ENCODE measurements at places on chromosomes 4 and X.

DNA sequence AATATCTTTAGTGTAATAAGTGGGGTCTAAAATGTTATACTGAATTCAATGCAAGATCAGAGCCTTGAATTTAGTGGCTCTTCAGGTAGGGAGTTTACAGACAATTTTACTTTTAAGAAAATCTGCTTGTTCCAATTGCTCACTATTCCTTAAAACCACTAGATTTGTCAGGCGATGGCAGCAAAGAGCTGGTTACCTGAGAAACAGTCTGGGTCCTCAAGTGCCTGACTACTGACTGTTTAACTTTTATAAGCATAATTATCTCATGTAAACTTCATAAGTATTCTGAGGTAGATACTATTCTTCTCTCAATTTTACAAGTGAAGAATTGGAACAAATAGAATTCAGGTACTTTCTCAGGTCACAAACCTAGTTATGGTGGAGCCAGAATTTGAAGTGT is 84.3 kb downstream of the RRAGB start:
- DNase-seq = no peak

- no peak for DNase-seq
These were observed 200.7 kb downstream of the CRLF2 start for GRCh38 chrX:1011691-1012283.

GRCh38 chr4:15910155-15910940 is 28.2 kb downstream of the FGFBP1 start:
- DNase-seq = no peak

DNA sequence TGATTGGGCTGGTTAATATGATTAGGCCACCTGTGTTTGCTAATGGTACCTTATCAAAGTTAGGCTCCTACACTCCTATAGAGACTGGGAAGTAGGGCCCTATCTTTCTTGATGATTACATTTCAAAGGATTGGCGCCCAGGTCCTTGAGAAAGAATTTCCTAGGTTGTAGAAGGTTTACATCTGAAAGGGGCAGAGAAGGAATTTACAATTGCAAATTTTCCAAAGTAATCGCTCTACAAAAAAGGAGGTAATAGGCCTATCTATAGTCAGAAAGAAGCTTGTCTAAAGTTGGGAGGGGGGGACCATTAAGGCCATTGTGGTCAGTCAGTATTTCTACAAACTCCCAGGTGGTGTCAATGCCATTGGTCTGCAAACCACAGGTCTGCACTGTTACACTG is 638.4 kb downstream of the IL1RAPL1 start:
- DNase-seq = no peak

DNA sequence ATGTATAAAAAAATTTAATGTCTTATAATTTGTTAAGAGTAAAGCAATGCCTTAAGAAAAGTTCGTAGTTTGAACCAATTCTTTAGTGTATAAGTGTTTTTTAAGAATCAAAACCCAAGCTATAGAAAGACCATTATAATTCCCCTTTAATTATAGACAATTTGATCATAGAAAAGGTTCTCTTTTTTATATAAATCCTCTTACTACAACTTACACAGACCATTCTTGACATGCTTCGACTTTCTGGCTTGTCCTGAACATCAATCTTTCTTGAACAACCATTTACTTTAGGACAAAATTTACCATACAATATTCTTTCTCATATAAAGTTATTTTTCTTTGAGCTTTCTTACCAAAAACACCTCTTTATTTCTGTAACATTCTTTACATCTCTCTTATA is 330.5 kb upstream of the SPANXN1 start:
- DNase-seq = no peak

- no peak for DNase-seq
These were observed 5.7 kb downstream of the BMPR1B start for GRCh38 chr4:94763500-94763899.

- DNase-seq = no peak
These were observed 227.6 kb upstream of the HDX start for GRCh38 chrX:84729809-84730208.

DNA sequence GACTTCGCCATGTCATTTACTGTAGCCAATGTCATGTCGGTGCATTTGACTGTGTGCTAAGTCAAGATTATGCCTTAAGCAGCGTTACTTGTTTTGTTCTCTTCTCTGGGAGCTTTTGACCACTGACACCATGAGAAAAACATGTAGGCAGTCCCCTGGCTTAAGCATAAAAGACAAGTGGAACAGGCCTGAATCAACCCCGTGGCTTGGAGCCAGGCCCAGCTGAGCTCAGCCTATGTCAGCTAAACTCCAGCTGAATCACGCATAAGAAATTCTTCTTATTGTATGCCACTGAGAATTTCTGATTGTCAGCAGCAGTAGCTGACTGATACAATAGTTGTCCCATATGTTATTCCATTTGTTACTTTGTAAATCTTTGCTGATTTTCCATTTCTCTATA is 261.9 kb downstream of the CBLL2 start:
- DNase-seq = peak; percentile 50

DNA sequence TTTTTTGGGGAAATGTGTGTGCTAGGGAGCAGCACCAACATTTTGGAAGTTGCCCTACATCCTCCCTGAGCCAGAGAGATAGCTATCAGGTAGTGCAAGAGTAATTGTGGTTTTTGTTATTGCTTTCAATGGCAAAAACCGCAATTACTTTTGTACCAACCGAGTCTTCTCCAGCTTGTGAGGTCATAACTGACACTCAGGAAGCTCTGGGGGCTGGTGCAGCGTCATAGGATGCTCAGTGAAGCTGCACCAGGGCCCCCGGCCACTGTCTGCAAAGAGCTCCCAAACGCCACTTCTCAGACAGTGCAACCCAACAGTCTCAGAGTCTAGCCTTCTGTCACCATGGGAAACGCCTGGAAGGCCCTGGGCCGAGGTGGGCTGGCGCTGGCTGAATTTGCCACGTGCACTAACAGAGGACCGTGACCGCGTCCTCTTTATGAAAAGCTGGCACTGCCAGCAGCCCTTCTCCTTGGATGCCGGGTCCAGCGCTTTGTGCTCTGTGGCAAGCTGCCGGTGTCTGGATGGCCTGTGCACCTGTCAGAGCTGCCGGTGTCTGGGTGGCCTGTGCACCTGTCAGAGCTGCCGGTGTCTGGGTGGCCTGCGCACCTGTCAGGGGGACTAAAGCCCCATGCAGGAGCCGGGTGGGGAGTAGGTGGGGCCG is 19.4 kb downstream of the SH3TC1 start:
- DNase-seq = no peak

DNA sequence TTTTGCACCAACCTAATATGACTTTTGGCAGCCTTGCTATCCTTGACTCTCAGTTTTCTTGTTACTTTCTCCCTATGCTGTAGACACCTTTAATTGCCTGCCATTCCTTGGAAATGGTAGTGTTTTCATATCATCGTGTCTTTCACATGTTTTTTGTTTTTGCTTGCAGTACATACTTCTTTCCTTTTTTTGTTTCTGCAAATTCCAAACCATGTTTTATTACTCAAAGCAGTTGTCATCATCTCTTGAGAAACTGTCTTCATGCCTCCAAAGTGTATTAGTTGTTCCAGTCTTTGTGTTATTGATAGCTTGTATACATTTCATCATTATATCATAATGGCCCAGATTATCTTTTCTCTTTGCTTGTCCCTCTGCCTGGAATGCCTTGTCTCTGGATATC is 57.1 kb downstream of the PDLIM5 start:
- no peak for DNase-seq

GRCh38 chr4:108881190-108881589 is 118.3 kb upstream of the ETNPPL start:
- peak; percentile 53 for DNase-seq

GRCh38 chr4:184460499-184461285 is 13.7 kb downstream of the IRF2 start:
- DNase-seq = no peak

- peak; percentile 34 for DNase-seq
These were observed 12.5 kb downstream of the HPF1 start for GRCh38 chr4:169745291-169745690.

- no peak for DNase-seq
These were observed 2.2 kb downstream of the MSANTD1 start for GRCh38 chr4:3250956-3251690.

- DNase-seq = peak; percentile 19
These were observed 926 bp downstream of the NDP start for GRCh38 chrX:43971966-43972961.

DNA sequence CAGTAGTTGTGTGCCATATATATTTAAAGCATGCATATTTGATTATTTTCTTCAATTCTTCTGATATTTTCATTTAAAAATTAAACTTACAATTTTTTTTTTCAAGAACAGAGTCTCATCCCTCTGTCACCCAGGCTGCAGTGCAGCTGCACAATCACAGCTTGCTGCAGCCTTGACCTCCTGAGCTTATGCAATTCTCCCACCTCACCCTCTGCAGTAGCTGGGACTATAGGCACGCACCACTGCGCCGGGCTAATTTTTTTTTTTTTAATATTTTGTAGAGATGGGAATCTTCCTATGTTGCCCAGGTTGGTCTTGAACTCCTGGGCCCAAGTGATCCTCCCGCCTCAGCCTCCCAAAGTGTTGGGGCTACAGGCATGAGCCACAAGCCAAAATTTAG is 5.8 kb upstream of the DCLK2 start:
- no peak for DNase-seq

- no peak for DNase-seq
These were observed 346.2 kb downstream of the ARHGAP10 start for GRCh38 chr4:148078061-148078460.

DNA sequence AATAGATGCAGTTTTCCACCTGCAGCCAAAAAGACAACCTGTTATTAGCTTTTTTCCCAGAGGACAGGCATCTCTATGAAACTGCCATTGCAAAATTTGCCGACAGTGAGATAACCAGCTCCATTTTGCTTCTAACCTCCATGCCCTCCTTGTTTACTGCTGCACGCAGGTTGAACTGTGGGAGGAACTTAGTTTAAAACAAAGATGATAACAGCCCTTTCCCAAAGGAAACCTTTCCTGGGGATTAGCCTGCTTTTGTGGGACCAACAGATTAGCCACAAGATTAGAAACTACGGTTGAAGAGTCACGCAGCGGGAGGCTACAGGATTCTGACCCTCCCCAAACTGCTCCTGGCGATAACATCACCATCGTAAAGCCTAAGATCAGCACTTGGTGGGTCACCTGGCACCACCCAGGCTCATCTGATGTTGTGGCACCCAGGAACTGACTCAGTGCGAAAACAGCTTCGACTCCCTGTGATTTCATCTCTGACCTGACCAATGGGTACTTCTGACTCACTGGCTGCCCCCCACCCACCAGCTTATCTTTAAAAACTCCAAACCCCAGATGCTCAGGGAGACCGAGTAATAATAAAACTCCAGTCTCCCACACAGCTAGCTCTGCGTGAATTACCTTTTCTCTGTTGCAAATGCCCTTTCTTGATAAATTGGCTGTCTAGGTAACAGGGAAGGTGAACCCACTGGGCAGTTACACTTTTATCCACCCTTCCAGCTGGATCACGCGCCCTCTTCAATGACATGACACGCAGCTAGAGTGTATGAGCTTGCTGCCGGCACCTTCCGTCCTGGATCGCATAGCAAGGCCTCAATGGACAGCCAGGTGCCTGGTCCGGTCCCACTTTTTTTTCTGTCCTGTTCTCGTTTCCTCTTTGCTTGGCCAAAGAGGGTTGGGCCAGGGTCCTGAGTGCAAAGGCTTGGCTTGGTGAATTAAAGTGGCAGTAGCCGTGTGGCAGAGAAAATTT is 27.2 kb downstream of the NOP14 start:
- peak; percentile 4 for DNase-seq

- no peak for DNase-seq
These were observed 27.7 kb upstream of the GPC3 start for GRCh38 chrX:134013092-134013497.

GRCh38 chrX:20665481-20665880 is 398.8 kb upstream of the RPS6KA3 start:
- no peak for DNase-seq

DNA sequence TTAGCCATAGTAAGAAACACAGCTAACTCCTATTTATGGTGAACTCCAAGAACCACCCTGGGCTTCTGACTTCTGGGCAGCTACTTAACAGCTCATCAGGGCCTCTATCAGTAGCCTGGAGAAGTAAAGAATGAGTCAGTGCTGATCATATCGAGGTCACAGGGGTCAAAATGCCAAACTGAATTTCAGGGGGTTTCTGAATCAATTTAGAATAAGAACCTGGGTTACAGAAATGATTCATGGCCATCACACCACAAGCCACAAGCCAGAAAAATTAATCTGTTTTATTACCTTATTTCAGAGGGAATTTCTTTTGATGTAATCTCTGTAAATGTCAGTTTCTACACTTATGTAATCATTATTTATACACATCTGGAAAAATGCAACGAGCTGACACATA is 64.4 kb downstream of the CHST7 start:
- DNase-seq = no peak

DNA sequence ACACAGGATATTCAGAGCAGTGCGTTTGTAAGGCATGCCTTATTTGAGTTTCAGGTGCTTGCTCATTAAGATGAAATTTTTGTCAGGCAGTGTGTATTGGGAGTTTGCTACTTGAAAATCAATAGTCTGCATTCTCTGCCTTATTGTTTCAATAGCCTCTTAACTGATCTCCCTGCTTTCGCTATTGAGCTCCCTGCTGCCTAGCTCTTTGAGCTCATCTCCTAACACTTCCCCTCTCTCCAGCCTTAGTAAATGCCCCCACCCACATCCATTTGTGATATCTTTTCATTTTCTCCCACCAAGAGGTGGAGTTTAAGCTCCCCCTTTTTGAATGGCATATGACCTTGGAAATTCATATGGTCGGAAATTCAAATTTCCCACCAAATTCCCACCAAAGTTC is 256.6 kb downstream of the IL1RAPL1 start:
- DNase-seq = no peak

DNA sequence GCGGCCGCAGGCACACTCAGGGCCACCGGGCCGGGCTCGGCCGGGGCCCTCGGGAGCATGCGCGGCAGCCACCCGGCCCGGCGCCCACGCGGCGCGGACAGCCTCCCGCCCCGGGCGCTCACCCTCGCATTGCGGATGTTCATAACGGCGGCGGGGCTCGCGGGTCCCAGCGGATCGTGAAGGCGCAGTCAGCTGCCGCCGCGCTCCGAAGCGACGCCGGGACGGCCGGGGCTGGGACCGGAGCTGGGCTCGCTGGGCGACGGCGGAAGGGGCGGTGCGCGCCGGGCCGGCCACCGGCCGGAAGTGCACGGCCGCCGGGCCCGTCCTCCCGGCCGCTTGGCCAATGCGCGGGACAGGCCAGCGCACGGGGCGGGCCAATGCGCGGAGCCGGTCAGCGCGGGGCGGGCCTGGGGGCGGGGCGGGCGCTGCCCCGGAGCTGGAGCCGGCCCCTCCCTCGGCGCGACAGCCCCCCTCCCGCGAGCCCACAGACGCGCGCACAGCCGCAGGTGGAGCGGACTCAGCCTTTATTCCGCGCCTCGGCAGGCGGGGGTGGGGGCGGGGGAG is at the start of gene NAA10:
Gene NAA10 (minus strand): TSS at position 276 of the 564 bp plus-strand sequence. CDS start 133 bp downstream, at position 143.
- peak; percentile 60 for DNase-seq

- DNase-seq = peak; percentile 34
These were observed 13.8 kb upstream of the ENOX2 start for GRCh38 chrX:130916636-130917422.

- no peak for DNase-seq
These were observed 79.5 kb downstream of the MAGEB5 start for GRCh38 chrX:26295425-26295824.
